GM12878 (cell line): ENCODE measurements at places on chromosomes 5 and 9. TPM values are rescaled to one million over a fixed set of nuclear protein-coding genes. Genes with fewer than 3 reads are reported as not detected.

DNA sequence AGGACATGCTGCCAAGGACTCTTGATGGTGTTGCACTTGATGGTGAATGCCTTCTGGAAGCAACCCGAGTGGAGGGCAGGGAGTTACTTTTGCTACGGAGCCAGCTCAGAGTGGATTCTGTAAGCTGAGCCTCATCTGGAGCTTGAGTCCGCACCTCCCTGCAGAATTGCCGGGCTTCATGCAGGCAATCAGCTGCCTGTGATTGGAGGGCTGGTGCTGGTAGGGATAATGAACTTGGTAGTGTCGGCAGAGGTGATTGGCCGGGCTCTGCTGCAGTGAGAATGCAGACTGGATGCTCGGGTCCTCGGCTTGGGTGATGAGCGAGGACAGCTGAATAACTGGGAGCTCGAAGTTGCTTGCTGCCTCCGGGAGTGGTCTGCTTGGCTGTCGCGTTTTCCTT, 23.1 kb downstream of the SLC25A25 start:
- H3K4me3 ChIP-seq, result no peak overlapping the region
- no peaks in the 10 kb centered on the region for H3K27me3 ChIP-seq
- DNase-seq, result no peak
- H3K4me1 ChIP-seq, result peaks cover 25% of the 10 kb centered on the region
- no peak overlapping the region for H3K27ac ChIP-seq
- H3K36me3 ChIP-seq, result peaks cover 8% of the 10 kb centered on the region

GRCh38 chr5:109900911-109901627, 211.3 kb downstream of the MAN2A1 start:
- H3K4me1 ChIP-seq, result no peaks in the 10 kb centered on the region
- H3K27me3 ChIP-seq, result no peaks in the 10 kb centered on the region
- H3K36me3 ChIP-seq, result no peaks in the 10 kb centered on the region
- no peak for DNase-seq
- no peak overlapping the region for H3K4me3 ChIP-seq

DNA sequence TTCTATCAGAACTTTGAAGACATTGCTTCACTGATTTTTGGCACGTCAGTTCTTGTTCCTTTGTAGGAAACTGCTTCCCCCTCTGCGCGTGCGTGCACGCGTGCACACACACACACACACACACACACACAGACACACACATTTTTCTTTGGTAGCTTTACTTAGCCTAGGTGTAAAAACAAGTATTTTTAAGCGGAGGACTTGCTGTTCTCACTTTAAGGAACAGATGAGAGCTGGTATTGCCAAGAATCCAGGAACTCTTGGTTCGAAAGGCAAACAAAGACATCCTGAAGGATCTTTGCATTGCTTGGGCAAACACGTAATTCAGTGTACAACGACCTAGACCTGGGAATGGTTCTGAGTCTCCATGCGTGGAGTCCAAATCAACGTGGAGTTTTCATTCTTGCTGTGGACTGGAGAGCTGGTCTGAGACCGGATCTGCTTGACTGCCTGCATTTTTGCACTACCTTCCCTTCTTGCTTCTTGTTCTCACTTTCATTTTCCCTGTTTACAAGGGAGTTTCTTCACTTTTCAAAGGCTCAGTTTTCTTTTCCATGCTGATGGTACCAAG, 8.2 kb downstream of the TMEM268 start:
- H3K27ac ChIP-seq, result peak overlapping the region; percentile 96
- no peak for DNase-seq
- peaks cover 20% of the 10 kb centered on the region; the same call in 1 of the 2 replicates for H3K36me3 ChIP-seq
- H3K4me3 ChIP-seq, result peak overlapping the region; percentile 56
- H3K27me3 ChIP-seq, result no peaks in the 10 kb centered on the region
- H3K4me1 ChIP-seq, result peaks cover 46% of the 10 kb centered on the region

DNA sequence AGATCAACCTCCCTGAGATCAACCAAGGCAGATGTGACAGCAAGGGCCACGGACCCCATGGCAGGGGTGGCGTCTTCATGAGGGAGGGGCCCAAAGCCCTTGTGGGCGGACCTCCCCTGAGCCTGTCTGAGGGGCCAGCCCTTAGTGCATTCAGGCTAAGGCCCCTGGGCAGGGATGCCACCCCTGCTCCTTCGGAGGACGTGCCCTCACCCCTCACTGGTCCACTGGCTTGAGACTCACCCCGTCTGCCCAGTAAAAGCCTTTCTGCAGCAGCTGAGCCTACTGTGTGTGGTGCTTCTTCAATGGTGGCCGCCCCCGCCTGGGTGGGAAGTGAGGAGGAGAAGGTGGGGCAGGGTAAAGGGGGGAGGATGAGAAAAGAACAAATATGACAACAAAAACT, 8.3 kb downstream of the GPX3 start:
- H3K4me1 ChIP-seq, result no peaks in the 10 kb centered on the region
- no peak overlapping the region for H3K27ac ChIP-seq
- peaks cover 31% of the 10 kb centered on the region for H3K36me3 ChIP-seq

- no peak for DNase-seq
- no peak overlapping the region for H3K27ac ChIP-seq
- no peaks in the 10 kb centered on the region for H3K36me3 ChIP-seq
- H3K4me3 ChIP-seq, result no peak overlapping the region
- H3K27me3 ChIP-seq, result no peaks in the 10 kb centered on the region
- no peaks in the 10 kb centered on the region for H3K4me1 ChIP-seq
These were observed 109.9 kb downstream of the EDIL3 start for GRCh38 chr5:84274585-84275468.

- no peaks in the 10 kb centered on the region for H3K36me3 ChIP-seq
- no peak overlapping the region for H3K27ac ChIP-seq
- H3K4me1 ChIP-seq, result 0 out of 2 replicates have a peak, but pooled peaks cover 6% of the 10 kb centered on the region
- no peaks in the 10 kb centered on the region for H3K27me3 ChIP-seq
- no peak for DNase-seq
- no peak overlapping the region for H3K4me3 ChIP-seq
These were observed 24.2 kb downstream of the XRCC4 start for GRCh38 chr5:83101514-83101913.

DNA sequence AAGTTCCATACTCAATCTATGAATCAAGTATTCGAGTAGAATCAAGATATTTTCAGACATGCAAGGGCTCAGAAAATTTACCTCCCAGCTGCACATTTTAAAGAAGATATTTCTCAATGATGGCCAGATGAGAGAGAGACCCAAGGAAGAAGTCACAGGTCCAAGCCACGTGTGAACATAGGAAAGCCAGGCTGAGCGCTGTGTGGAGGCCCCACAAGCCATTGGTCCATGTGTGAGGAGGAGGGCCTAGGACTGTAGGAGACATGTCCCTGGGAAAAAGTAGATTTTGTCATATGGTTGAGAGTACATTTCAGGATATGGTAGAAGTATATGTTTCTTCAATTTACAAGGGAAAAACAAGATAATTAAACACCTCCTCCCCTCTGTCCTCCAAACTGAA, 115.8 kb upstream of the RPS23 start:
- no peaks in the 10 kb centered on the region for H3K4me1 ChIP-seq
- no peak for DNase-seq
- H3K36me3 ChIP-seq, result no peaks in the 10 kb centered on the region
- no peaks in the 10 kb centered on the region for H3K27me3 ChIP-seq
- no peak overlapping the region for H3K4me3 ChIP-seq

DNA sequence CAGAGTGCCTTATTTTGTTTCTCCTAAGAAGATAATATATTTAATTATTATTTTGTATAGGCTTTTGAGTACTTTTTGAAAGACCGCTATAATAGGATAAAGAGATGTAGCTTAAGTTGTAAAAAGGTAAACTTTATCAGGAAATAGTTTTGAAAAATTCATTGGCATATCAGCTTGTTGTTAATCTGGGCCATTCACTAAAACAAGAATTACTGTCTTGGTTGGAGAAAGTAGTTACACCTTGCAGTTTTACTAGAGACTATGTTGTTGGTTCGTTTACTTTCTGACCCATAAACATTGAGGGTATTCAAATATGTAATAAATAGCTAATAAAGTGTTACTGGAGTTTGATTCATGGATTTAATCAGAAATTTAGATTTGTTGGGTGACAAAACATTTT, 33.7 kb downstream of the TNPO1 start:
- H3K27ac ChIP-seq, result no peak overlapping the region
- no peaks in the 10 kb centered on the region; the same call in 1 of the 2 replicates for H3K36me3 ChIP-seq
- no peaks in the 10 kb centered on the region for H3K4me1 ChIP-seq
- H3K4me3 ChIP-seq, result peak overlapping the region; percentile 74

DNA sequence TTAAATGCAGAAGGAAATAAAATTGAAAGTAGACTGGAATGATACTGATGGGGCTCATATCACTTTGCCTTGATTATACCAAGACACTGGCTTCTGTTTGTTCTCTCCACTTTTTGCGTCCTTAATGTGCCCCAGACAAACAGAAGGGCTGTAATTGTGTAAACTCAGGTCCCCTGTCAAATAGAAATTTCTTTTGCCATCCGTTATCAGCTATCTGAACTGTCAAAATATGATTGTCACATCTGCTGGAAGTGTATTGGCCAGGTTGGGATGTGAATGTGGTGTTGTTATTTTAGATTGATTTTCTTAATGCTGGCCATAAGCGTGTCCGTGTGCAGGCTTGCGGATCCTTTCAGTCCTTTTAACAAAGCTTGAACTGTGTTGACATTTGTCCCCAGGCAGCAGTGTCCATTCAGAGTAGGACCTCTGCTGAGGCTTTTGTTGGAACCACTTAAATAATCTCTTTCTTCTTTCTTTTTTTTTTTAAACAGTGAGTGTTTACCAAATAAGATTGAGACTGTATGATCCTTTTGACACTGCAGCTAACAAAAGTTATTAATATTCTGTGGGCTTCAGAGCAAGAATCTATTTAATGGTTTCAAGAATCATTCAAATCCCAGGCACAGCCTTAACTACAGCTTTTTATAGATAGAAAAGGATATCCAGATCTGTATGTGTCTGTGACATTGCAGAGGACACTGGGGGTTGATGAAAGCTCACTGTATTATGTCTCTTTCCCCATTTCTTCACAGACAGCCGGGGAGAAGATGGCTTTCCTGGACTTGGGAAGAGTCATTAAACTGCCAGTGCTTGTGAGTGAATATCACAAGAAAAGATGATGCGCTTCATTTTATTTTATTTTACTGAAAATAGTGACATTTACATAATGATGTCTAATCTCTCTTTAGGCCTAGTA, 171.7 kb downstream of the ZNF608 start:
- H3K27me3 ChIP-seq, result no peaks in the 10 kb centered on the region
- H3K27ac ChIP-seq, result no peak overlapping the region
- DNase-seq, result no peak
- H3K4me1 ChIP-seq, result peaks cover 4% of the 10 kb centered on the region; the same call in 1 of the 2 replicates
- no peaks in the 10 kb centered on the region for H3K36me3 ChIP-seq

DNA sequence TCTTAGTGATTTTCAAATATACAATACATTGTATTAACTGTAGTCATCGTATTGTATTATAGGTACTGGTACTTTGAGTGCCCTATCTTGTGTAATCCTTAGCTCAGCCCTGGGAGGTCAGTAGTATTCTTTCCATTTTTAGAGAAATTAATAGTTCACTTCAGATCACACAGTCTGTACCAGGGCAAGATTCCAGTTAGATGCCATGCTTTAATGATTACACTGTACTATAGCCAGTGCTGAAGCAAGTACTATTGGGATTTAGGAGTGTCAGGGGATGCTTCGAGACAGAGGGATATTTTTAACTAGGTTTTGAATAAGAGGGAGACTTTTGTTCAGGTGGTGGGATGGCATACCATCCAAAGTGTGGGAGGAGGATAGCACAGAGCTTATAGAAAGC, 41.0 kb upstream of the SLC27A6 start:
- no peaks in the 10 kb centered on the region for H3K36me3 ChIP-seq
- H3K4me3 ChIP-seq, result no peak overlapping the region
- H3K27ac ChIP-seq, result no peak overlapping the region

DNA sequence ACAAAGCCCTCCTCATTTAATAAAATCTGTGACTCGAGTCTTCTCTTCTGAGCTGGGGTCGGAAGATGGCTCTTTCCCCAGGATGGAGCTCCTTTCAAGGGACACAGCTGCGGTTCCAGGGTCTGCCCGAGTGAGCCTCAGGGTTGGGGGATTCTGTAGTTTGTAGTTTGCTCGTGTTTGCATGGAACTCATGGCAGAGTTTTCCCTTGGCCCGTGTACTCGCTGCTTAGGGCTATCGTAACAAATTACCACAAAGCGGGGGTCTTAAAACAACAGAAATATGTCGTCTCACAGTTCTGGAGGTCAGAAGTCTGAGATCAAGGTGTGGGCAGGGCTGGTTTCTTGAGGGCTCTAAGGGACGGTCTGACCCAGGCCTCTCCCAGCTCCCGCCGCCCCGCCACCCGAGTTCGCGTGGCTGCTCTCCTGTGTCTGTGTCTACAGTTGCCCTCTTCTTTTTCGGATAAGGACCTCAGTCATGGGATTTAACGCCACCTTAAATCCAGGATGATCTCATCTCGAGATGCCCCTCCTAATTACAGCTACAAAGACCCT, 13.9 kb upstream of the LPCAT1 start:
- H3K4me1 ChIP-seq, result peaks cover 9% of the 10 kb centered on the region; the same call in 1 of the 2 replicates
- H3K27me3 ChIP-seq, result no peaks in the 10 kb centered on the region
- DNase-seq, result no peak
- no peak overlapping the region for H3K27ac ChIP-seq
- H3K36me3 ChIP-seq, result no peaks in the 10 kb centered on the region

- no peak overlapping the region for H3K4me3 ChIP-seq
- H3K4me1 ChIP-seq, result no peaks in the 10 kb centered on the region
- no peak overlapping the region for H3K27ac ChIP-seq
- H3K36me3 ChIP-seq, result no peaks in the 10 kb centered on the region
- no peak for DNase-seq
These were observed 93.6 kb upstream of the TSLP start for GRCh38 chr5:110977915-110978314.

- H3K4me1 ChIP-seq, result no peaks in the 10 kb centered on the region
- H3K4me3 ChIP-seq, result no peak overlapping the region
- H3K27me3 ChIP-seq, result no peaks in the 10 kb centered on the region
- no peaks in the 10 kb centered on the region for H3K36me3 ChIP-seq
- H3K27ac ChIP-seq, result no peak overlapping the region
These were observed 118.6 kb downstream of the GABBR2 start for GRCh38 chr9:98590101-98590500.

DNA sequence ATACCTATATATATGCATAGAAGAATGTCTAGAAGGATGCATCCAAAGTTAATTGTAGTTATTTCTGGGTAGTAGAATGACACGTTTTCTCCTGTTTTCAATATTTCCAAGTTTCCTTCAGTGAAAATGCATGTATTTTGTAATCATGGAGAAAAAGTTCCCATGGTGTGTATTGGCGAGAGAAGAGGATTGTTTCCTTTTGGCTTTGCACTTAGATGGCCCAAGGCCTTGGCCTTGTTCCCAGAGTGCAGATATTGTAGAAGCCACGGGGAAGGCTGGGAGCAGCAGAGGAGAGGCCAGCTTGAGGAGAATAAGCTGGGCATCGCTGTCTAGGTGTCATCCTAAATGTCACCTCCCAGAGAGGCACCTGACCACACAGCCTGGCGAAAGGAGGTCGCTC, 44.0 kb downstream of the IRF1 start:
- peaks cover 13% of the 10 kb centered on the region for H3K4me1 ChIP-seq
- no peak overlapping the region for H3K27ac ChIP-seq
- no peak overlapping the region for H3K4me3 ChIP-seq
- no peaks in the 10 kb centered on the region for H3K27me3 ChIP-seq
- DNase-seq, result no peak

- DNase-seq, result no peak
- no peak overlapping the region for H3K27ac ChIP-seq
- no peaks in the 10 kb centered on the region for H3K36me3 ChIP-seq
- H3K4me1 ChIP-seq, result no peaks in the 10 kb centered on the region
These were observed 610.9 kb downstream of the CHSY3 start for GRCh38 chr5:130514984-130515690.

- no peaks in the 10 kb centered on the region for H3K36me3 ChIP-seq
- H3K4me3 ChIP-seq, result no peak overlapping the region
- no peak for DNase-seq
- H3K27ac ChIP-seq, result no peak overlapping the region
- no peaks in the 10 kb centered on the region for H3K27me3 ChIP-seq
These were observed 490.9 kb downstream of the GADD45G start for GRCh38 chr9:90095682-90096081.

The ORM1 gene
- 3.5 and 4.4 TPM in 2 replicates for total RNA-seq

The DCTN4 gene
- total RNA-seq, result 26.6 and 27.8 TPM in 2 replicates

The PCDHB11 gene
- total RNA-seq, result not detected in 2 replicates

The SUSD3 gene
- 37.6 and 39.8 TPM in 2 replicates for total RNA-seq

The SPINK6 gene
- not detected in 2 replicates for total RNA-seq

The ADAMTS6 gene
- total RNA-seq, result 8.8 and 12.3 TPM in 2 replicates

The SPATA31D4 gene
- not detected in 2 replicates for total RNA-seq

The TEX48 gene
- total RNA-seq, result not detected in 2 replicates
